ENCODE measurements at places on chromosomes 2 and 18.

- no peak for DNase-seq
Observed at GRCh38 chr18:58958628-58959027, 94.0 kb downstream of the ZNF532 start.

- no peak for DNase-seq
Observed at GRCh38 chr2:40418614-40419363, 33.1 kb downstream of the SLC8A1 start.

- DNase-seq: no peak
Observed at GRCh38 chr2:217231724-217232123, 371.9 kb upstream of the TNP1 start.

DNA sequence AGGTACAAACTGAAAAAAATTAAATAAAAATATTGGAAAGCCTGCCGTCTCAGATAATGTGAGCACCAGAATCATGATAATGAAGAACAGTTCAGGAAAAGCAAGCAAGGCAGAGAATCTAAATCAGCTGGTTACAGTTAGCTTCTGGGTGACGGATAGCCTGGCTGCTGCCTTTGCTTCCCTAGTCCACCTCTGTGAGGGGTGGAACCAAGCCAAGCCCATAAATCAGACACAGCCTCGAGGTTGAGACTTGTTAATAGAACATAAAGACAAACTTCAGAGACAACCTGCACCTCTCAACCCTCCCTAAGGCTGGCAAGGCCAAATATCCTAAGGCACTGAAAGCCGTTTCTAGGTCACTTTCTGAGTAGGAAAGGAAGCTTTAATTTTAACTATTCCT, 334.7 kb upstream of the SLC39A10 start:
- DNase-seq: no peak

DNA sequence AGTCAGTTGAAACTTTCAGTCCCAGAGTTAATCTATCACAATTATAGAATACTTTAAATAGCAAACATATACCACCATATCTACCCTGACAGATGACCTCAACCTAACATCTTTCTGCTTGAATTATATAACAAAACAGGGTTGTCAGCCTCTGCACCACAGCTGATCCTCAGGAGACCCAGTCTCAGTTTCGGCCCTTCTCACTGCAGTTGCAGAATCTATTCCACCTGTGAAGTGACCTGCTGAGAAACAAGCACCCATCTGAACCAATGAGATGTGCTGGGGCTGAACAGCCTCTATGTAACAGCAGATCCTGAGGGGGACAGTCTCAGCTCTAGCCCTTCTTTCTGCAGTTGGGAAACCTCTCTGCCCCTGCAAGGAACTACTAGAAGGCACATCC, 567.6 kb downstream of the KCNJ3 start:
- DNase-seq: no peak

DNA sequence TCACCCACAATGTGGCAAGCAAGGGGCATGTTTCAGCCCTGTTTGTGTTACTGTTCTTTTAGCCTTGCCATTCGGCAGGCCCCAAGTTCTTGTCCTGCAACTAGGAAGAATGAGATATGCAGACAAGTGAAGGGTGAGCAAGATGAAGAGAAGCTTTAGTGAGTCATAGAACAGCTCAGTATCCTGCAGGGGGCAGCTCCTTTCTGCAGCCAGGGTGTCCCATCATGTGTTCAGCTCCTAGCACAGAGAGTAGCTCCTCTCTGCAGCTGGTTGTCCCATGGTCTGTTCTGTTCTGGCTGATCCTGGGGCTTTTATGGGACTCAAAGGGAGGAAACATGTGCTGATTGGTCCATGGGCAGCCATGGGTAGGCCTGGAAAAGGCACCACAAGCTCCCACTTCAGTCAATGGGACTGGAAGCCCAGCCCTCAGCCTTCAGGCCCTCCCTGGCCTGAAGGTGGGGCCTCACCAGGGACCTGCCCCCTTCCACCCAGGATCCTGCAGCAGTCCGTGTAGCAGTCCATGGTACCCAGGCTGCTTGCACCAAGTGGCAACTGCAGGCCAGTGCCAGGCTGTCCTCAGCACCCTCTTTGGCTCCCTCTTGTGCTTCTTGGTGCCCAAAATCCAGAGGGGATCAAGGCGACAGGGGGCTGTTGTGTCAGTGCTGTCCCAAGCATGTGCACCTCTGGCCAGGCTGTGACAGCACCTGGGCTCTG, 326.4 kb downstream of the NR4A2 start:
- no peak for DNase-seq

- DNase-seq: no peak
Observed at GRCh38 chr2:22826703-22827102, 558.3 kb upstream of the KLHL29 start.

- no peak for DNase-seq
Observed at GRCh38 chr2:58916063-58916462, 674.9 kb upstream of the FANCL start.

DNA sequence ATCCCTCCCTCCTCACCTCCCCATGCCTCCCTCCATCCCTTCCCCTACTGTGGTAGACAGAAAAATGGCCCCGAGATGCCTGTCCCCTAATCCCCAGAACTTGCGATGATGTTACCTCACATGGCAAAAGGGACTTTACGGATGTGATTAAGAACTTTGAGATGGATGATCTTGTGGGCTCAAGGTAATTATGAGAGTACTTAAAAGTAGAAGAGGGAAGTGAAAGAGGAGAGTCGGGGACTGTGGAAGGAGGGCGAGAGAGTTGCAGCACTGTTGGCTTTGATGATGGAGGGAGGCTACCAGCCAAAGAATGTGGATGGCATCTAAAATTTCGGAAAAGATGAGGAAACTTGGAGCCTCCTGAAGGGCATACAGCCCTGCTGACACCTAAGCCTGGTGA, 66.5 kb downstream of the AGAP1 start:
- no peak for DNase-seq

DNA sequence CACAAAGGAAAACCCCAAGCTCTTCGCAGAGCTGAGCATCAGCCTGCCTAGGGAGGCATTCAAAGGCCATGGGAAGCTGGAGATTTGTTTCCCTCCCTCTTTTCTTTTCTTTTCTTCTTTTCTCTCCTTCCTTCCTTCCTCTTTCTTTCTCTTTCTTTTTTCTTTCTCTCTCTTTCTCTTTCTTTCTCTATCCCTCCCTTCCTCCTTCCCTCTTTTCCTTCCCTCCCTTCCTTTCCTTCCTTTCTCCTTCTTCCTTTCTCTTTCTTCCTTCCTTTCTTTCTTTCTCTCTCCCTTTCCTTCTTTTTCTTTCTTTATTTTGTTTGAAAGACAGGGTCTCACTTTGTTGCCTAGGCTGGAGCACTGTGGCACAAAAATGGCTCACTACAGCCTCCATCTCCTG, 168.4 kb upstream of the ARL4C start:
- no peak for DNase-seq

DNA sequence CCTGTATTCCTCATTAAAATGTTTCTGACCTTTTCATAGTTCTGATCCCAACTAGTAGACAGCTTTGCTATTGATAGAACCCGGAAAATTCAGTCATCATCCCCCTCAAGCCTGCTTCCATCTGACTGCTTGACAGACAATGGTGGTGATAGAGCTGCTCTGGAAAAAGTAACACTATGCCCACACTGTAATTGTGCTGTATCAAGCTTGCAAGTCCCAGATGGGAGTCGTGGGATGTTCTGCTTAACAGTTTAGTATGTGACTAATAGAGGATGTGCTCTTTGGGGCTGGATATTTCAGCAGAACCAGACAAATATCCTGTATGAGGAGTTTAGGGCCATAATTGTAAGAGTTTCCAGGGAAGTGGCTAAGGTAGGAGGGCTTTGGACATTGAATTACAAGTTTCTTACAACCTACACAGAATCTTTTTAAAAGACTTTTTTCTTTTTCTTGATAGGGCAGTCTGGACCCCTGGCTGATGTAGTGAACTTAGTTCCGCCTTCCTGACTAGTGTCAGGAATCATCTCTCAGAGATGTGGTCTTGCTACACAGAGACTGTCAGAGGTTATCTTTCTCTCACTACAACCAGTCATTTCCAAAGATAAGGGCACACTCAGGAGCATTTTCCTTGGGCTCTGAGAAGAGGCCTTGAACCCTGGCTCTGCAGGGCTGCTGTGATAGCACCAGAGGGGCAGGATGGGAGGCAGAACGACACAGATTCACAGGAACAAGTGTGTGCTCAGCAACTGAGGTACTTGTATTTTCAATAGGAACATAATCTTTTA, 158.0 kb upstream of the RBMS1 start:
- DNase-seq: no peak

GRCh38 chr2:126344493-126344892, 311.5 kb upstream of the GYPC start:
- no peak for DNase-seq

DNA sequence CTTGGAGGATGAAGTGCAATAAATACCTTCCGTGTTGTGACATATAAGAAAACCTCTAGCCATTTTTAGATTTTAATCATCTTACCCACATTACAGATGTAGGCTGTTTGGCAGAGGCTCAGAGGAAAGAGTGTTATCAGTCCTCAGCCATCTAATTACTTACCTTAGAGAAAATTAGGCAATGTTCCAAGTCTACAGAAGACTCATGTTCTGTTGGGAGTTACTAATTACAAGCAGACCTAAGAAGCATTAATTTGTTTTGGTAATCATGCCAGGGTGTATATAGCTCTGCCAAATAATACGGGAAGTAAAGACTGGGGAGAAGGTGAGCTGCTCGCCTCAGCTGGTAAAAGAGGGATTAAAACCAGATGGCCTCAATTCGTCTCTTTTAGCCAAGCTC, 125.8 kb upstream of the PGAP1 start:
- DNase-seq: no peak

GRCh38 chr2:10229462-10230099, 73.1 kb upstream of the HPCAL1 start:
- no peak for DNase-seq

GRCh38 chr2:57569396-57569795, 477.2 kb upstream of the VRK2 start:
- no peak for DNase-seq

DNA sequence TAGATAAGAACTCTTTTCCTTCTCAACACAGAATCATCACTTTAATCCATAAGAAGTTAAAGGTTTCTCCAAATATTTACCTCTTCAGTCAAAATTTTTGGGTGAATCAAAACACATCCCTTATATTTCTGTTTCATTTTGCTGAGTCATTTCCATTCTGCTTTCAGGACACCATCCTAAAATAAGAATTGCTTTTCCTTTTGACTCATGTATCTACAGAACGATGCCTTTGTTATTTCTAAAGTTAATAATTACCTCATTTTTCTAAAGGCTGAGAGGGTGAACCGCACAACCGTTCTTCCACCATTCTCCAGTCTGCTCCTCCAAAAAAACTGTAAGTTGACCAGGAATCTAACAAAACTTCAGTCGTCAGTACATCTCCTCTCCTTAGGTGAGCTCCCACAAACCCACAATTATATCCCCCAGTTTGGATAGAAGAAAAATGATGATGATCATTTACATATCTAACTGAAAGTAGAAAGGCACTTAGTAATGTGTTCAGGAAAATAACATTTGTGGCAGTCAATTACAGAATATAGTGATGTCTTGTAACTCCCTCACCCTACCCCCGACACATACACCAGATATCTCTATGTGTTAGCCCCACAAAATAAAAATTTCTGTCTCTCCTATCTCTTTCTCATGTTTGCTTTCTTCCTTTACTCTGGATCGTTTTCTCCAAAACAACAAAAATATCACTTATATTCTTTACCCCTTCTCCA, 162.5 kb downstream of the RAD51AP2 start:
- no peak for DNase-seq

DNA sequence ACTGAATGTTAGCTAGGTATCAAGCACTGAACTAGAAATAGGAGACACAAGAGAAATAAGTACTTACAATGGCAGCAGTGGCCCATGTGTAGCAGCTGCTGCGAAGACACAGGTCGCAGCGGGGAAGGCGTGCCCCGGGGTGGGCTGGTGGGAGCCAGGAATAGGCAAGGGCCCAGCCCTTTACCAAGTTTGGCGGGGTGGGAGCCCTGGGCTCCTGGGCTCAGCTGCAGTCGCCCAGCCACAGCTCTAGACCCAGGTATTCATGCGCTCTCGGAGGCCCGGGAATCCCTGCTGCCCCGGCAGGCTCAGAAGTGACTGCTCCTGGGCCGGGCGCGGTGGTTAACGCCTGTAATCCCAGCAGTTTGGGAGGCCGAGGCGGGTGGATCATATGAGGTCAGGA, 1287.3 kb downstream of the CNTNAP5 start:
- no peak for DNase-seq

DNA sequence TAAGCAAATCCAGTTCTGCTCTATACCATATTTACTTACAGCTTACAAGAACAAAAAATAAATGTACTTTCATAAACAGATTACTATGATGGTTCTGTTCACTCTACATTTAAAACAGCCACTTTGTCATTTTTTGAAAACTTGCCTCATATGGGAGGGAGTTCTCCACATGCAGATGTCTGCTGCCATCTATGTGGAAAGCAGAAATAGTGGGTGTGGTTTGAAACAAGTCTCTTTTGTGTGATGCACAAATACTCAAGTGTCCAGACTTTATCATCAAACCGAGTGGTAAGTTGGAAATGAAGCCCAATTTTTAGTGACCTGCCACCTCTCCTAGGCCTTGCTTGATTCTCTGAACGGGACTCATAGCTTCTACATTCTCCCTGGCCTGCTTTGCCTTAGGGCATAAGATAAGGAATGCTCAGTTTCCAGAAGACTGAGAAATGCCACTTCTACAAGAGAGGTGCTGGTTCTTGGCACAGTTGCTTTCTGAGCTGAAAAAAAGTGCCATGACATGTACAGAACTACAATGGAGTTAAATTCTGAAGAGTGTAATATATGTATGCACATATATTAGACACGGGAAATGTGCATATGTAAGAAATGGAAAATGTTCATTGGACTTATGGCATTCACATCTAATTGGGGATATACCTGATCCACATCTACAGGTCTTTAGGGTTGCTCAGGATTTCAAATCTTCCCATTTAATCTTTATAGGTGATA, 221.0 kb downstream of the SLC8A1 start:
- no peak for DNase-seq

GRCh38 chr18:39489431-39489830, 1923.8 kb upstream of the CELF4 start:
- no peak for DNase-seq

DNA sequence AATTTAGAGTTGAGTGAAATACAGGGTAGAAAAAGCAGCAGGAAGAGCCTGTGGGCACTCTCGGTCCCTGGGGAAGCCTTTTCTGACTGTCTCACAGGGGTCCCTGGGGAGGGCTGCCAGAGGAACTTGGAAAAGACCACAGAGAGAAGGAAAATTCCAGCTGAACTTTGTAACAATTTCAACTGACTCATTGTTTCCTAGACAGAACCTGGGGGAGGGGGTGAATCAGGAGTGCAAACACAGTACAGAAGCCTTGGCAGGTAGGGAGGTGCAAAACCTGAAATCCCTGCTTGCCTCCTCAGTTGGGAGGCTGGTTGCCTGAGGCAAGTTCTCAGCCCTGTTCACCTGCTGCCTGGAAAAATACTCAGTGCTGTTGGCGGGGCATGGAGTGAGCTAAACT, 106.8 kb downstream of the GRB14 start:
- no peak for DNase-seq

DNA sequence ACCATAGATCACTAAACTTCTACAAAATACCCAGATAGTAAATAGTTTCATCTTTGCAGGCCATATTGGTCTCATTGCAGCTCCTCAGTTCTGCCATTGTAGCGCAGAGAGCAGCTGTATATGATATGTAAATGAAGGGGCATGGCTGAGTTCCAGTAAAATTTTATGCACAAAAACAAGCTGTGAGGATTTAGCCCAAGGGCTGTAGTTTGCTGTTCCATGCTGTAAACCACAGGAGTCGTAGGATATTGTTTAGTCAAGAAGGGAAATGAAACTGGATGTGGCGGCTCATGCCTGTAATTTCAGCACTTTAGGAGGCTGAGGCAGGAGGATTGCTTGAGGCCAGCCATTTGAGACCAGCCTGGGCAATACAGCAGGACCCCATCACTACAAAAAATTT, 83.0 kb downstream of the MGAT5 start:
- no peak for DNase-seq

GRCh38 chr2:60546756-60547420, 6.6 kb downstream of the BCL11A start:
- DNase-seq: no peak

Data from CD4-positive, alpha-beta T cell (primary cell).